Activated T-cell treated with anti-CD3 and anti-CD28 coated beads, Interleukin-2, amount 50 U/mL, for 1 hour (primary cell): ENCODE measurements at places on chromosomes 11 and 22.

GRCh38 chr11:117181586-117182550 is 3.3 kb downstream of the SIDT2 start:
- DNase-seq, result no peak

- no peak for DNase-seq
These were observed 581 bp upstream of the AP5B1 start for GRCh38 chr11:65781152-65781961.

GRCh38 chr11:117647872-117648271 is 149.1 kb downstream of the DSCAML1 start:
- no peak for DNase-seq

- peak; percentile 39 for DNase-seq
These were observed at the start of gene ME3 for GRCh38 chr11:86672007-86672621. Gene ME3, minus strand, starts transcription at chr11:86672616.

GRCh38 chr11:130727157-130728119 is 188.8 kb downstream of the SNX19 start:
- DNase-seq, result no peak
